Activated CD4-positive, CD25-positive, alpha-beta regulatory T cell (primary cell): ENCODE measurements at places on chromosomes 5 and 9.
A peak's percentile ranks its signal among the peaks of the same experiment; 100 is the strongest.

GRCh38 chr5:169521366-169521983 lies 62.1 kb upstream of the SPDL1 start:
- DNase-seq: no peak

- DNase-seq: no peak
These were observed 36.3 kb upstream of the RLN1 start for GRCh38 chr9:5375790-5376477.

- no peak for DNase-seq
These were observed 589.4 kb upstream of the FAM174A start for GRCh38 chr5:99945478-99946442.

- no peak for DNase-seq
These were observed 5.7 kb downstream of the SLC22A4 start for GRCh38 chr5:132299917-132300316.

DNA sequence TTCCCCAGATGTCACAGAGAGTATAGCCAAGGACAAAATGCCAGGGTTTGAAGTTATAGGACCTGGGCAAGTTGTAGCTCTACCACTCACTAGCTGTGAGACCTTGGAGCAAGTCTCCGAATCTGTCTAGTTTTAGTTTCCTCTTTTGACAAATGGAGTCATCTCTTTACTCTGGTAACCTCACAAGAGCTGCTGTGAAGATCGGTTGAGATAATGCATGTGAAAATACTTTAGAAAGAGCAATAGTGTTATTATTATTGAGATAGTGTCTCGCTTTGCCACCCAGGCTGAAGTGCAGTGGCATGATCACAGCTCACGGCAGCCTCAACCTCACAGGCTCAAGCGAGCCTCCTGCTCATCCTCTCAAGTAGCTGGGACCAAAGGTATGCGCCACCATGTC lies 117.9 kb upstream of the NR5A1 start:
- no peak for DNase-seq

DNA sequence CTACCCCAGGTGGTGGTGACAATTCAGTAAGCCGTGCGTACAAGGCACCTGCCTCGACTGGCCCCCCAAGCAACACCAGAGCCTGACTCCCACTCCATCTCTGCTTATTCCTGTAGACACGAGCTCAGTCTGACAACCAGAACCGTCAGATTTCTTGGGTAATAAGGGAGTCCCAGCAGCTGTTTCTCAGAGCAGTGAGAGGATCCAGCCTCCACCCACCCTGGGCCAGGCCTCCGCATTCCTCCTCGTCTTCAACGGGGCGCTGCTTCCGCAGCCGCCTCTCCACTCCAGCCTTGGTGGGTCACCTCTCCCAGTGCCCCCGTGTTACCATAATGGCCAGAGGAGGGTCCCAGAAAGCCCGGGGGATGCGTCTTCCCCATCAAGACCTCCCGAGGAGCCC lies 27.7 kb upstream of the GFPT2 start:
- DNase-seq: no peak

GRCh38 chr5:159331093-159331973 lies 1.0 kb upstream of the IL12B start:
- DNase-seq: peak; percentile 48

DNA sequence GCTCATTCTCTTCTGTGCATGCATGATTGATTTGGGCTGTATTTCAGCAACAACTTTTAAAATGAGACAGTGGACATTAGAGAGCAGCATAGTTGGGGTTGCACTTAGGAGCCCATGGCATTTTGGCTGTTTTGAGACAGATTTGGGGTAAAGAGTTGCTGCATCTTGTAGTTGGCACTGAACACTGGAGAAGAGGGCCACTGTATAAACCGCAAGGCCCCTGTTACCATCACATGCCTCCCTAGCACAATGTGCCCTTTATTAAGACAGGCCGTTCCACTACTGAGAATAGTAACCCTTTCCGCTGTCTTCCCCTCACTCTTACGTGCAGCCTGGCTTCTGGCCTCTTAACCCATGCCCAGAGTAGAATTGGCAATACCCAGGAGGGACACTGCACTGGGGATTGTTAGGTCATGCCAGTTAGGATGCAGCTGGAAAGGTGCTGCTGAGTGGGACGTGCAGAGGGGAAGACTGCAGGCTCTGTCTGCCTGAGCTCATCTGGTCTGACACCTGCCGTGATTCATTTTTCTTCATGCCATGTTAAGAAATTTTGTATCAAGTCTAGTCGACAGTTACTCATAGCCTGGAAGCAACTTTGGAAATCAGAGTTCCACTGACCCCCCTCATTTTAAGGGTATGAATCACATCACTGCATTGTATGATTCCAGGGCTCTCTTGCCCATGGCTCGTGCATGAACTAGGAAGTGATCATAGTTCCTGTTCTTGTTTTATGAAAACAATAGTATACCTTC lies 146.9 kb upstream of the DMRT1 start:
- DNase-seq: no peak

GRCh38 chr5:32339198-32339597 lies 26.5 kb upstream of the MTMR12 start:
- no peak for DNase-seq

DNA sequence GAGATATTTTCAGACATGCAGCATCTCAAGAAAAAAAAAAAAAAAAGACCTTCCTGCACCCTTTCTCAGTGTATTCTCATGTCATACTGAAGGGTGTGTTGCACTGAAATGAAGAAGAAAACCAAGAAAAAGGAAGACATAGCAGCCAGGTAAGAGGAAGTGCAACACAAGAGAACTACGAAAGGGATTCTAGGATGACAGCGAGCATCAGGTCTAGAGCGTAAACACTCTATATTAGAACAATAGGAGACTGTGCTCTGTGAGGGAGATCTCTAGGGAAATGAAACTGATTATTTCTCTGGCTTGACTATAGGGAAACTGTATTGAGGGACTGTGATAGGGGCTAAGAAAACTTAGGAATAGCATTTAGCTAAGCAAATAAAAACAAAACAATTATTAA lies 30.0 kb downstream of the BTF3 start:
- DNase-seq: no peak

DNA sequence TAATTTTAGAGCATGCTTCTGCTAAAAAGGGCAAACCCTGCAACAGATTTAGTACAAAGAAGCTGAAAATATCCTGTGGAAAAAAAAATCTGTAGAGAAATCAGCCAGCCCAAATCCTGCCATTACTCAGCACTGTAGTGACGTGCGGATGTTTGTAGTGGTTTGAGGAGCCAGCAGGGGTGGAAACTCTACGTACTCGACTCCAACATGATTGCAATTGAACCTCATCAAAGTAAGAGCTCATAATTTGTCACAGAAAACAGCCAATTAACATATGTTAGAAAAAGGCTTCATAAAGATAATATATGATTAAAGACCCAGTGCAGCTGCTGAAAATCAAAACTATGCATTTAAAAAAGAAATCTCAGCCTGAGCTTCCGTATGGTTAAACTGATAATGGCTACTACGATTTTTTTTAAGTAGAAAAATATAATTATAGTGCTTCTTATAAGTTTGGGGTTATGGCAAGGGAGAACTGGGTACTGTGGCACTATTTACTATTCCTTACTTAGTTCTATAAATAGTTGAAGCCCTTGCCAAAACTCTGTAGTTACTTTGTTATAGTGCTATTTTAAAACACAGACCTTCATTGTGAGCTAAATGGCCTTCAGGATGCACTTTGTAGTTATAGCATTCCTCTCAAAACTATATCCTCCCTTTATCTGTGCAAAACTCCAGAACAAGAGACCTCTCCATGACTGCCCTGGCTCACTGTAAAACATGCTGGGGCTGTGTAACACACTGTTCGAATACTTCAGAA lies 49.4 kb downstream of the MEF2C start:
- no peak for DNase-seq

DNA sequence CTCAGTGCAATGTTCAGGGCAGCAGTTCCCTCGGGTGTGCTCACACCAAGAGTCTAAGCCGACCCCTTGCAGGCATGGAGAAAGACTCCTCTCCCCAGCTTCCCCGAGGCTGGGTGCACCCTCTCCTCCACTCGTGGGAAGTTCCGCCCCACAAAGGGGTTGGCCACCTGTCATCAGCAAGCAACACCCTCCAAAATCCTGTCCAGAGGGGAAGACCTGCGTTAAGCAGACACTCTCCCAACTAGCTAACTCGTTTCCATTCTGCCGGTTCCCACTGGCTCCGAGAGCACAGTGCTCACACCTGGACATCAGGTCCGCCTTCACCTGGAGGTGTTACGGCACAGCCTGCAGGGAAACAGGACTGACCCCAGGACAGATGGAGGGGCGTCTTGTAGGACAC lies 117.9 kb upstream of the IRX4 start:
- no peak for DNase-seq

DNA sequence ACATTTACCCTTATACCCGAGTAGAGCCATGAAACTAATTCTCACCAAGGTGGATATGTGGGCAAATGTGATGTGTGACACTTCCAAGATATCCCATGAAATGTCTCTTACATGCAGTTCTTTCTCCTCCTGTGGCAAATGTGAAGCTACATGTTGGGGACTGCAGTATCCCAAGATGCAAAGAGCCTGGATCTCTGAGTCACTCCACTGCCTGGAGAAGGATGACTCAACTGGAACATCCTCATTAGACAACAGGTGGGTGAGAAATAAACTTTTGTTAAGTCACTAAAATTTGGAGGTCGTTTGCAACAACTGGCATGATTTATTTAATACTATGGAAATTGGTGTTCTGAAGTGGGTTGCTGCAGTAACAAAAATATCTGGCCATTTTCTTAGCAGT lies 36.5 kb upstream of the TENT4A start:
- DNase-seq: no peak

- DNase-seq: no peak
These were observed 62.9 kb downstream of the DRD1 start for GRCh38 chr5:175381130-175381529.

- DNase-seq: no peak
These were observed 114.1 kb downstream of the PCSK5 start for GRCh38 chr9:76004526-76004925.

DNA sequence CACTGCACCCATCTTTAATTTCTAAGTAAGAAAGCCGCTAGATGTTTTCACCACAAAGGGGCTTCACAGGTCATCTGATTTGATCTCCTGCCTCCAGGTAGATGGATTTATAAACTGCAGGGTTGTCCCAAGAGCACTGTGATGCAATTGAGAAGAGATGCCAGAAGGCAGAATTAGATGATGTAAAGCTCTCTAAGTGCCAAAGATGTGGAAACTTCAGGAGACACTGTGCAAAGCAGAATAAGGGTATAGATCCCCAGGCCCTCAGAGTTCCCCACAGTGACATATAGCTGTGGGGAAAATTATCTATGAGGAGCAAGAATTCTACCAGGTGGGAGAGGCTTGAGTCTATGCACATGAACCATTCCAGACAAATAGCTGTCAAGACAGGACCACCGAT lies 90.5 kb downstream of the FSTL4 start:
- DNase-seq: no peak

- DNase-seq: no peak
These were observed 69.1 kb downstream of the PPARGC1B start for GRCh38 chr5:149799119-149799623.

DNA sequence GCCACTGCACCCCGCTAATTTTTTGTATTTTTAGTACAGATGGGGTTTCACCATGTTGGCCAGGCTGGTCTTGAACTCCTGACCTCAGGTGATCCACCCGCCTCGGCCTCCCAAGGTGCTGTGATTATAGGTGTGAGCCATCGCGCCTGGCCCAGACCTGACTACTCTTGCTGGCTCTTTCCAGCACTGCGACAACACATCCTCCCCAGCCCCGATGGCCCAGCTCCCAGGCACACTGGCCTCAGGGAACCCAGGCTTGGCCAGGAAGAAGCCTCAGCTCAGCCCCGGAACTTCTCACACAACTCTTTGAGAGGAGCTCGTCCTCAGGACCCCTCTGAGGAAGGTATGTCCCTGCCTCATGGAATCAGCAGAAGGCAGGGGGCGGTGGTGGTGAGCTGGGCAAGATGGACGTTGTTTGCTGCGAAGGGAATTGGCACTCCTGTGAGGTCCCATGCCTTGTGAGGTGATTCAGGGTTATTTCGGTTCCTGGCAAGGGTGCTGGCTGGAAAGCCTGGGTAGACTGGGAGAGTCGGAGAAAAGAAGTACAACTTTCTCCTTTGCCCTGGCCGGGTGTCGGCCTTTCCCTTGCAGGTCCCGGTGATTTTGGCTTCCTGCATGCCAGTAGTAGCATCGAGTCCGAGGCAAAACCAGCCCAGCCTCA lies 5.9 kb downstream of the DELE1 start:
- no peak for DNase-seq

DNA sequence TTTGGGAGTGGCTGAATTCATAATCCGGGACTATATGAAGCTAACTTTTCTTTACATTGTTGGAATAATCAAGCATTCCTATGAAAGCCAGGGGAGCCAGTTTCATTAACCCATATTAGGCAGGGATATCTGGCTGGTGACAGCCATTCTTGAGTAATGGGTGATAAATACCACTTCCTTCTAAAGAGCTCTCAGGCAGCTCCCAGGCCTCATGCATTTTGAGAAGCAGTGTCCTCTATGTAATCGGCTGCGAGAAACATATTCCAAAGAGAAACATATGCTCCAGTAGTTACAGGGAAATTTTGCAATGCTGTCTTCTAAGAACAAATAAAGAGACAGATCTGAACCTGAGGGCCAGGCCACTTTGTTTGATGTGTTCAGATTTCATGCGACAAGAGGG lies 83.1 kb downstream of the MSX2 start:
- DNase-seq: no peak

DNA sequence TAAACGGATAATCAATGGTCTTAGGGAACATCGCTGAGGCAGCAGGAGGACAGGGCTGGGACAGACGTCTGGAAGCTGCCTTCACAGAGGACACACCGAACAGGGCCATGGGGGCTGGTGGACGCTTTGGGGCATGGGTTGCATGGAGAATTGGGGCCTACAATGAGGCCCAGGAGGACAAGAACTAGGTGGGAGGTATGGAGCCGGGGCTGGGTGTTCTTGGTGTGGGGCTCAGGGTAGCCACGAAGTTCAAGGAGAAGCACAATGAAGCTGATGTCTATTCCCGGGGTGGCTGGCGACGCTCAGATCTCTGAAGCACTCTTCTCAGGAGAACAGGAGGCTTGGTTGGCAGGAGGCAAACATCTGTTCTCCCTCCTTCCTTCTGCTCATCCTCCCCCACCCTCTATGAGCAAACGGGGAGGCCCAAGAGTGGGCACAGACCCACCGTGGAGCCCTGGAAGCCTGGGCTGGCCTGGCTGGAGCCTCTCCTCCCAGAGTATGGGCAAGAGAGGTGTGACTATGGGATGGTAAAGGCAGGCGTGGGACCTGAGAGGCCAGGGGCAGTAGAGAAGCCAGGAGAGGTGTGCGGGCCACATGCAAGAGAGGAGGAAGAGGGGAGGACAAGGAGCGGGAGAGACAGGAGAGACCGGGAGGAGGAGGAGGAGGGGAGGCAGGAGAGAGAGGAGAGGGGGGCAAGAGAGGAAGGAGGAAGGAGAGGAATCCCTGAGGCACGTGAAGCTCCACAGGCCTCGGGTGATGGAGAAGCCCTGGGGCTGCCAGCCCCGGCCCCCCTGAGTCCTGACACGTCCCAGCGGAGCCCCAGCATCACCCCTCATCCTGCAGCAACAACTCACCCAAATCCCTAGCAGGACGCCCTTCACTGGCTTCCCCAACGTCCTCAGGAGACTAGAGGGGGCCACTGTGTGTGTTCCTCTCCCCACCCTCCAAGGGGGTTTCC lies 159.1 kb downstream of the OLFM1 start:
- no peak for DNase-seq

GRCh38 chr5:175448276-175448675 lies 4.3 kb upstream of the DRD1 start:
- DNase-seq: no peak
